ENCODE measurements at places on chromosomes 11 and 22.

GRCh38 chr22:45845076-45845487, 131.9 kb downstream of the WNT7B start:
- no peak for DNase-seq

- no peak for DNase-seq
Observed at GRCh38 chr22:35425971-35426800, 26.2 kb downstream of the MCM5 start.

DNA sequence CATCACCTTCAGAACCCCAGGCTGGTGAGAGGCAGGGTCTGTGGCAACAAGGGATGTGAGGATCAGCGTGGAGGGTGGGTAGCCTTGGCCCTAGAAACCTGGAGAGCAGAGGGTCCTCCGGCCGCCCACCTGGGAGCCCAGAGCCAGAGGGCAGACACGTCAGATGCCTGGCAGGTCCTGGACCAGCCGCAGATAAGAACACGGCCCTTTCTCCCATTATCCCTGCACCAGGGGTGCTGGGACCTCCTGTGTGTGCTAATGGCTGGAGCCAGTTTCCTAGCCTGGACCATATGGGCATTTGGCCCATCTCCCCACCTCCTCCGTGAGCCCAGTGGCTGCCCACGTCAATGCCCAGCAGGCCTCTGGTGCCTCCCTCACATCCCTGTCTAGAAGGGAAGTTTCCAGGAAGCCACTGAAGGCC, 88.4 kb downstream of the MORC2 start:
- no peak for DNase-seq

DNA sequence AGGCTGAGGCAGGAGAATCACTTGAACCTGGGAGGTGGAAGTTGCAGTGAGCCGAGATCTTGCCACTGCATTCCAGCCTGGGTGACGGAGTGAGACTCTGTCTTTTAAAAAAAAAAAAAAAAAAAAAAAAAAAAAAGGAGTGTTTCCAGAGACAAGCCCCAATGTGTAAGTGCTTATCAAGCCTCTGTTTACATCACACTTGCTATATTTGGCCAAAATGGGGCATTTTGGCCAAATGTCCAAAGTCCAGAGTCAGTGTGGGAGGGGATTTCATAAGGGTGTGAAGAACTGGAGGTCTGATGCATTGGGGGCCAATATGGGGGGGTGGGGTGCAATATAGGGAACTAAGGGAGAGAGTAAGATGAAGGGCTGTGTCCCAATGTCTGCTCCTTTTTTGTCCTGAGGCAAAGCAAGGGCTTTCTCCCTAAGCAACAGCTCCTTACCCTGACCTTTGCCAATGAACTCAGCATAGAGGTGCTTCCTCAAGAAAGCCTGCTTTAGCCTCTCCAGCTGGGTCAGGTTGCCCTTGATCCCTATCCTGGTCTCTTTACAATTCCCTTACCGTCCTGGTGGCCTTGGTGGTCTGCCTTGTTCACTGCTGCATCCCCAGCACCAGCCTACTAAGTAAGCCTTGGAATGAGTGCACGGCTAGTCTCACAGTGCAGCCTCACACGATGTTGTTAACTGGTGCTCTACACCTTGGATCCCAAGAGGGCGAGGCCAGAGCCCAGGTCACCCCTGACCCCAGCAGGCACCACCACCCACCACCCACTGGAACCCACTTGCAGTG, 14.1 kb upstream of the BCR start:
- DNase-seq = no peak

DNA sequence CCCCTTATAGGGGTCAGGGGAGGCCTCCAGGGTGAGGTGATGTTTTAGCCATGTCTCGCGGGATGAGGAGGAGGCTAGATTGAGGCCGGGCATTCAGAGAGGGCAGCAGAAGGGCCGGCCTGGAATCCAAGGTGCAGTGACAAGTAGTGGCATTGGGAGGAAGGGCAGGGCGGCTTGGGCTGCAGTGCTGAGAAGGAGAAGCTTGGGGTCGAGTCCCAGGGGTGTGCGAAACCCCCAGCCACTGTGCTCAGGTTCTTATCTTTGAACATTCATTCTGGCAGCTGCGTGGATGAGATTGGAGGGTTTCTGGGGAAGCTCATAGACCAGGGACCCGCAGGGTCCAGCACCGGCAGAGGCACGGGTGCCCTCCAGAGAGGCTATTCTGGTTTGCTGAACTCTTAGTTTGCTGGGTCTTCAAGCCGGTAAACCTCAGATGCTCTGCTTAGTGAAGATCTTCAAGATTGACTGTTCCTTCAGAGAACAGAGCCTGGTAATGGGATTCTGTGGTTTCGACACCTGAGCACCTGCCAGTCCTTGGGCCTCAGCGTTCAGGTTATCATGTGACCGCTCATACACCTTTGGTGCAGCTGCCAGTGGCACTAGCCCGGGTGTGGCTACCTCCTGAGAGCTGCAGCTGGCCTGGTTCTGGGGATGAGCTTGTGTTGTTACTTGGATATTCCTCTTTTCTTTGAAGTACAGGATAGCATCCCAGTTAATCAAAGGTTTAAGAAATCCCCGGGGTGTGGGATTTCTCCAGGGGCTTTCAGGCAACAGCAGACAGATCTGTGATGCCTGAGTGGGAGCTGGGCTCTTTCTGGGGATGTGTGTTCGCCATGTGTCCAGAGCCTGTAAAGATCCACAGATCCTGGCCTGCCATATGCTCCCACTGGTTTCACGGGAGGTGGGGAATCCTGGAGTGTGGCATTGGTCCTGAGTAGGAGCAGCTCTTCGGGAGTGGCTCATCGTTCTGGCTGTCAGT, 152.8 kb downstream of the TBC1D22A start:
- no peak for DNase-seq

- no peak for DNase-seq
Observed at GRCh38 chr11:83543706-83544439, 257.7 kb upstream of the CCDC90B start.

DNA sequence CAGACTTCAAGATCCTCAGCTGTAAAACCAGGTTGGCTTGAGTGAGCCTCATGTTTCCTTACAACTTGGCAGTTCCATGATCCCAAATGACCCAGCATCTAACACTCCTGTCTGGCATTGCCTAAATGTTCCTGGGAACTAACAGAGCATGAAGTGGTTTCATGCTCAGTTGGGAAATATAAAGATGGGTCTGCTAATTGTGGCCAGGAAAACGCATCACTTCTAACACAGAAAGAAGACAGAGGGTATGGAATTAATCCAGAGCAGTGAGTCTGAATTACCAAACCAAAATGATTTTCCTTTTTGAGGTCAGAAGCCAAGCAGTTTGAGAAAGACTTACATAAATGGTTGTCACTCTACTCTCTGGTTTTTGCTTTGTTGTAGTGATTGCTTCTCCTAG, 60.5 kb upstream of the MMP13 start:
- DNase-seq = no peak

- no peak for DNase-seq
Observed at GRCh38 chr11:76880314-76880713, 19.6 kb downstream of the ACER3 start.

- no peak for DNase-seq
Observed at GRCh38 chr11:97964332-97965004, 1056.3 kb upstream of the CNTN5 start.

GRCh38 chr11:120578596-120579154, 67.1 kb downstream of the GRIK4 start:
- no peak for DNase-seq

GRCh38 chr11:69823641-69824265, 4.5 kb upstream of the FGF3 start:
- no peak for DNase-seq

GRCh38 chr22:45268167-45268957, 16.4 kb upstream of the UPK3A start:
- no peak for DNase-seq

DNA sequence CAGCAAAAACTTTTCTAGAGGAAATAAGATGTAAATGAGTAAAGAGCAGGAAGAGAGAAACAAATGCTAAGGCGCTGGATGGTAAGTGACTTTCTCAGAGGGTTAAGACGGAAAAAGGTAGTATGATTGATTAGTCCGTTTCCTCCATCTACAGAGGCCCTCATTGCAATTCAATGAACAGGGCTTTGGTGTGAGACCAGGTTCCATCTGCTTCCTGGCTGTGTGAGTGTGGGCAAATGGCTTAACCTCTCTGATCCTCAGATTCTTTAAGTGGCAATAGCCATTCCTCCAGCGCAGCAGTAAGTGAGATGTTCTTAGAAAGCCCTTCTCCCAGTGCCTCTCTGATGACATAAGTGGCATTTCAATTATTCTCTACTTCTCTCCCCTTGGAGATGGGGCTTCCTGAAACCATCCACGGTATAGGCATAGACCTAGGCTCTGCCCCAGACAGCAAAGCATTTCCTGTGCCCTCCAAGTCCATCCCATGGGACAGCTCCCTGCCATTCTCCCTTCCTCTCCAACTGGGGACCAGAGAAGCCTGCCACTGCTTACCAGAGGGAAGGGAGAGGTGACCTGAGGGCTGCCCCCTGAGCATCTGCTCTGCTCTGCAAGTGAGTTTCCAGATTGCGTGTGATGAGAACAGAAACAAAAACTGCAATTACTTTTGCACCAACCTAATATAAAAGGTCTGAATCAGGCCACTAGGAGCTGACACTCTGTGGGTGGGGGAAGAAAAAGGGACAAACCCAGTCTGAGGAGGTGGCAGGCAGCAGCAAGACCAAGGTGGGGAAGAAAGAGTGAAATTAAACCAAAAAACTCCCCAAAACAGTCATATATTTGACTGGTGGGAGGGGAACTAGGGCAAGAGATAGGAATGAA, 12.7 kb upstream of the CD44 start:
- DNase-seq = no peak

DNA sequence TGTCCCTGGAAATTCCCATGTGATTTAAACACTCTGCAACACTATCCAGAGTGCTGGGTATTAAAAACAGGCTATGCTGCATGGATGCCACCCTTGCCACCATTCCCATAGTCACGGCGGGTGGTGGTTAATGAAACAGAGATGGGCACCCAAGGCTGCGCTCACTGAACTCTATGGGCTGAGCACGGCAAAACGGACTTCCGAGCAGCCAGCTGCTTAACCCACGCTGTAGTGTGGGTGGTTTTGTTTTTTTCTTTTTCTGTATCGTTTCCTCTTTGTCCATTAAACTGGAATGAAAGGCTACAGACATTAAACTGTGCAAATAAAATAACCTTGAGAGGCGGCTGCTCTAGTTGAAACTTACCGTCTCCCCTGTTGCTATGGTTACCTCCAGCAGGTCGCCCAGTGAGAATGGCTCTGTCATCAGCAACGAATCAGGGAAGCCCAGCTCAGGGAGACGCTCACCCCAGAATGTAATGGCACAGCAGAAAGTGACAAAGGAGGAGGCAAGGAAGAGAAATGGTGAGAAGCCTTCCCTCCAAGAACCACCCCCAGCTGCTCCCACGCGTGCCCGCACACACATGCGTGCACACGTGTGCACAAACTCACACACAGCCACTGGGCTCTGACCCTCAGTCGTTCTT, 102.1 kb downstream of the C11orf91 start:
- no peak for DNase-seq

DNA sequence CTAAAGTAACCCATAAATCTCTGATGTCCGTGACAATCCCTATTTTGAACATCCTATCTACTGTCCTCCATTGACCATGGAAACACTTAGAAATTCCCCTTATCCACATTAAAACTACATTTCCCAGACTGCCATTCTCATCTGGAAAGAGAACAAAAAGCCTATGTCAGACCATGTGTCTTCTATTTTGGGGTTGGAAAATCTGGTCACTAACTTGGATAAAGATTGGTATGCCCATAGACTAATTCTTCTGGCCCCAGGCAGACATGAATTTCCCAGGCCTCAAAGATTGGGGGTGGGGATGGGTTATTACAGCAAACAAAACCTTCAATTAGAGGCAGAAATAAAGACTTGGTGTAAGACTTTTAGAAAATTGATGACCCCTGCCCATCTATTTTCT, 30.9 kb upstream of the CREB3L1 start:
- DNase-seq = no peak
